ENCODE measurements at places on chromosomes 2 and 18.
A peak's percentile ranks its signal among the peaks of the same experiment; 100 is the strongest.

DNA sequence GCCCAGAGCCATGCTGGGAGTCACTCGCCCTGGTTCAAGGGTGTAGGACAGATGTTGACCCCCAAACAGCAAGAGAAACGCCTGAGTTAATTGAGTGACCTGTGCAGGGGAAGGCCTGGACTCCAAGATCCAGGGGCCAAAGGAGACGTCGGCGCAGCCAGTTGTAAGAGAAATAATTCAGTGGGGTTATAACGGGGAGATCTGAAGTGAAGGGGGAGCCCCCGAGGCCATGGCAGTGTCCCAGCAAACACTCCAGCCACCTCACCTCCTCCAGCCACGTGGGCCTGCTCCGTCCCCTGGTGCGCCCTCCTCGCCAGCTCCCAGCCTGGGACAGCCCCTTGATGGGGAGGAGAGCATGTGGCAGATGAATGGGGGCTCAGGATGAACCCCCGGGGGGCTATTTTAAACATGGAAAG, 130.7 kb upstream of the GPC1 start:
- no peak for DNase-seq

- DNase-seq: no peak
Observed at GRCh38 chr18:46843372-46843771, 73.9 kb downstream of the PIAS2 start.

DNA sequence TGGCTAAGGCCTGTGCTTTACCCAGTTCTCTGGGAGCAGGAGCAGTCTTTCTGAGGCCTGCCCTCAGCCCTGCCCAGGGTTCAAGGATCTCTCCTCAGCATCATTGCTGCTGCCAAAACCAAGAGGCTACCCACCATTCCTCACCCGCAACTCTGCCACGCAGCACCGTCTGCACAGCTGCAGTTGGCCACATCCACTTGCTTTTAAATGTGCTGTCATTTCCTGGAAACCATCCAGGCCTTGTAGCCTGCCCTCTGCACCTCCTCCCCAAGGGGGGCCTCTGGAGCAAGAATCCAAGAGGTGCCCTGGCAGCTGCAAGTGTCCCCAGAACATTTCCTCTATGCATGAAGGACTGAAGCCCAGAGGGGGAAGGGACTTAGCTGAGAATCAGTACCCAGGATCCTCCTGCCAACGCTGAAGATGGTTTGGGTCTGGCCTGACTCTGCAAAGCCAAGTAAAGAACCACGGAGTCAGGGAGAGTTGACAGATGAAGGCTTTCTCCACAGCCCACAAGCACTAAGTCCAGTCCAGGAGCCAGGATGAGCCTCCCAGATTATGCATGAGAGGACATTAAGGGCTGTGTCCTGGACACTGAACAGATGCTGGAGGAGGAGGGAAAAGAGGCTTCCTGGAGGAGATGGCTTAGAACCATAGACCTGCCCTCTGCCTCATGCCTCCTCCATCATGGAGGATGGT, 14.9 kb downstream of the EMX1 start:
- peak; percentile 56 for DNase-seq

GRCh38 chr18:79786786-79787526, 10.8 kb upstream of the KCNG2 start:
- DNase-seq: no peak

- DNase-seq: no peak
Observed at GRCh38 chr2:173766537-173767289, 198.5 kb downstream of the SP3 start.

- no peak for DNase-seq
Observed at GRCh38 chr2:282371-283263, 5.3 kb downstream of the ALKAL2 start.

DNA sequence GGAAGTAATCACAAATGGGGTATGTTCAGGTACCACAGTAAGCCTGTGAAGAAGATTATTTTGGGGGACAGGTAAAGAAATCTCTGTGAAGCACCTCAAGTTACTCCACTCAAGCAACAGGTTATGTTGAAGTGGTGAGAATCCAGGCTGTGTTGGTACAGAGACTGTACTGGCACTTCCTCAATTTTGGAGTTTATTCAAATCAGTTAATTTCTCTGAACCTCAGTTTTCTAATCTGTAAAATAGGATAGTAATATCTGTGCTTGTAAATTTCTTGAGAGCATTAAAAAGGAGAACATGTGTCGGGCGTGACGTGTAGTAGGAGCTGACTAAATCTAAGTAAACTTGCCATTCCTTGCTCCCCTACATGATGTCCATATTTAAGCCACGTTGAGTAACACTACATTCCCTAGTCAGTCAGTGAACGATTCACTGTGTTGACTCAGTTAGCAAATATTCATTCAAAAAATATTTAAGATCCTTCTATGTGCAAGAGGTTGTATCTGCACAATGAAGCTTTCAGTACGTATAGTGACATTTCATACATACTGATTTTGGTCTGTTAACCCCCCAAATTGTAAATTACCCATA, 504.2 kb downstream of the ZEB2 start:
- DNase-seq: no peak

DNA sequence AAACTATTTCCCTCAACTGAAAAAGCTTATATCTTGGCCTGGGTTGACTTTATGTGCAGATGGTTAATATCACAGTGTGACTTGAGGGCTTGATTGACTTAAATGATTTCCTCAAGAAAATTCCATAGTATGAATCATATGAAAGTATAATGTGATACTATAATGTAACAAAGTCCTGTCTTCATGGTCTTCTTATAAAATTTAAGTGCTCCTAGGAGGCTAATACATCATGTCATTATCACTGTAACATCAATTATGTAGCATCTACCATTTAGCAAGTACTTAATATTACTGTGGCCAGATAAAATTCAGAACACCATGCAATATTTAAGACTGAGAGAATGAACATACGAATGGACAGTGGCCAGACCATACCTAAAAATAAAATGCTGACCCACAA, 276.1 kb downstream of the RIT2 start:
- no peak for DNase-seq
